ENCODE measurements at places on chromosomes 4 and X.

DNA sequence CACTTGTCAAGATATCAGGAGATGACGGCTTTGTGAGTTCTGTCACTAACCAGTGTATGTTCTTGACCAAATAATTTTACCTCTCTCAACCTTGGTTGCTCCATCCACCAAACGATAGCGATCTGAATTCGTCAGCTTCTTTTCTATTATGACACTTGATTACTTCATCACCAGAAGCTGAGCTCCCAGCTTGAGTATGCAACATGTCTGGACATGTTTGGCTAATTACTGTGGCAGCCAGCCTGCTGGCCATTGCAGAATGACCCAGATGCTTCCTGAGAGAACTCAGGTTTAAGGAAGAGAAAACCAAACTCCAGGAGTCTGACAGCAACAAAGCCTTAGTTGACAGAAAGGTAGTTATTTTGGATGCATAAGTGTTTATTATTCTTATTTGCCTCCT is 46.4 kb upstream of the PARM1 start:
- DNase-seq, result no peak

GRCh38 chr4:92198711-92199110 is 105.1 kb upstream of the GRID2 start:
- DNase-seq, result no peak

- no peak for DNase-seq
Measured at GRCh38 chr4:141713185-141713584, 76.8 kb downstream of the IL15 start.

GRCh38 chr4:117429061-117429460 is 343.7 kb upstream of the TRAM1L1 start:
- no peak for DNase-seq

- DNase-seq, result no peak
Measured at GRCh38 chrX:116628464-116628863, 165.7 kb upstream of the CT83 start.

GRCh38 chr4:73487233-73487632 is 5.7 kb downstream of the AFM start:
- no peak for DNase-seq

- no peak for DNase-seq
Measured at GRCh38 chr4:93178279-93178678, 650.3 kb upstream of the ATOH1 start.

GRCh38 chr4:56658528-56658927 is 22.6 kb downstream of the HOPX start:
- DNase-seq, result no peak

DNA sequence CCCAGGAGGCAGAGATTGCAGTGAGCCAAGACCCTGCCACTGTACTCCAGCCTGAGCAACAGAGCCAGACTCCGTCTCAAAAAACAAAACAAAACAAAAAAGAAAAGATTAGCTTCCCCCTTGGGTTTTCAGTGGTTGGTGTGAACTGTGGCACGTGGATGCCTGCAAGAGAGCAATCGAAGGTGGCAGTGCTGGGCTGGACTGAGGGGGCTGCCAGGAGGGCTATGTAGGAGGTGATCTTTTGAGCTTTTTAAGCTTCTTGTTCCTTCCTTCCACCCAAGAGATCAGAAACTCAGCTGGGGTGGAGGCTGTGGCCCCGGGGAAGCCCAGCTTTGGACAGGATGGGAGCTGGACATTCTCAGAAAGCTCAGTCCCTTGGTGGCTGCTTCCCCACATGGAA is 49.6 kb downstream of the PRPS1 start:
- DNase-seq, result no peak

GRCh38 chrX:122248681-122249080 is 935.4 kb upstream of the GRIA3 start:
- DNase-seq, result no peak

DNA sequence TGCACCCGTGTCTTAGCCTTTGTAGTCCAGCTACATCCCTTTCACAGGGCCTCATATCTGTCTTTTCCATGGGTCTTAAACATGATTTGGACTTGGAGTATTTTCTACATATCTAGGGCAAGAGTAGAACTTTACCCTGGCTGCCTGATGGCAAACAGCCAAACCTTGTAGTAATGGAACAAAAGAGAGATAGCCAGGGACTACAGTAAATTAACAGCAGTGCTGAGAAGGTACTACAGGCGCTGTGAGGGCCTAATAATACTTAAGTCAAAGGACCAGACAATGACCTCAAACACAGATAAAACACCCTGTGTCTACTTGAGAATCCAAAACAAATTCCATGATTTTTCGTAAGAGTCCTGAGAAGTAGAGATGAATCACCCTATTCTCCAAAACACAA is 111.0 kb upstream of the WDR17 start:
- DNase-seq, result no peak

- DNase-seq, result no peak
Measured at GRCh38 chr4:177380730-177381287, 61.4 kb downstream of the AGA start.

GRCh38 chrX:123959281-123960063 is 2.0 kb upstream of the STAG2 start:
- DNase-seq, result no peak

DNA sequence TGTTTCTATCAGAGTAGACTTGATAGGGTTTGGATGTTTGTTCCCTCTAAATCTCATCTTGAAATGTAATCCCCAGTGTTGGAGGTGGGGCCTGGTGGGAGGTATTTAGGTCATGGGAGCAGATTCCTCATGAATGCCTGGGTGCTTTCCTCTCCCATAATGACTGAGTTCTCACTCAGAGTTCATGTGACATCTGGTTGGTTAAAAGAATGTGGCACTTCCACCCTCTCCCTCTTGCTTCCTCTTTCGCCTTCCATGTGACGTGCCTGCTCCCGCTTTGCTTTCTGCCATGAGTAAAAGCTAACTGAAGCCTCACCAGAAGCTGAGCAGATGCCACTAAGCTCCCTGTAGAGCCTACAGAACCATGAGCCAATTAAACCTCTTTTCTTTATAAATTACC is 47.3 kb upstream of the SRPX start:
- no peak for DNase-seq

DNA sequence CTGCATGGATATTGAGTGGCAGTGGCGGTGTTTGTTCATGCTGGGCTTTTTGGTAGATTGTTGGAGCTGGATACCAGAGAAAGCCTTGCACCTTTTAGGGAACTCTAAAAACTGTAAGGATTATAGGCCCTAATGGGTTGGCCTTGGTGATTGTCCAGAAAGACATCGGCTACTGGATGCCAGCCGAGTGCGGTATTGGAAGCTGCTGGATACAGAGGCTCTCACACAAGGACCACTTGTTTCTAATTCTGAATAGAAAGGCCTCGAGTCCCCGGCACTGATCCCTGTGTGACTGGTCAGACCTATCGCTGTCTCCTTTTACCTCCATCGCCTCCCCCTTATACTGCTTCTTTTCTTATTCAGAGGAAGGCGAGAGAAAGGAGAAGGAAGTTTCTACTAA is 27.3 kb upstream of the SCOC start:
- no peak for DNase-seq

DNA sequence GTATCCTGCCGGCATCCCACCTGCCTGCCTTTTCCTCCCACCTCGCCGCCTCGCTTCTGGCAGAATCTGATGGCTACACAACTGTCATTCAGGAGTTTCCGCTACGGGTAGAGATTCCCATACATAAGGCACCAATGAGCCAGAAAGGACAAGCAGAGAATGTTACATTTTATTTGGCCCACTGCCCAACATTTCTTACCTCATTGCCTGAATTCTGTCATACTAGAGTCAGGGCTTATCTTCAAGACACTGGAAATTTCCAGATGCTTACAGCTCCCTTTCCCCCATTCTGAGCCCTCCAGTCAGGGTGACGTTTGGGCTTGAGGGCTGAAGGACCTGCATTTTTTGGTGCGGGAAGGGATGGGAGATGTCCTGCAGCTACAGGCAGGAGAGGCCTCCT is 113.0 kb downstream of the NHS start:
- DNase-seq, result no peak

GRCh38 chr4:147943159-147943638 is 211.3 kb downstream of the ARHGAP10 start:
- DNase-seq, result no peak

DNA sequence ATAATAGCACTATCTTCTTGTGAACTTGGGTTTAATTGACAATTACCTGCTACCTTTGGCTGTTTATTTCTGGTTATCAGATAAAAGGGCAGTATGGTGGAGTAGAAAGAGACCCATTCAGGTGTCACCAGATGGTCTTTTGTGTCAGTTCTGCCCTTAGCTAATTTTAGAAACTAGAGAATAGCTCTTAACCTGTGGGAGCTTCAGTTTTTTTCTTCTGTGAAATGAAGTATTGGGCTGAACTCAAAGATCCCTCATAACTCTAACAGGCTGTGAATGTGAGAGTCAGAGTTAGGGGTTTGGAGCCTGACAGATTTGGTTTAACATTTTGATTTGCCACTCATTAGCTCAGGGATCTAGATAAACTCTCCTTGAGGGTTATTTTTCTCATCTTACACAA is 335.2 kb downstream of the PPP1R2C start:
- DNase-seq, result no peak

GRCh38 chrX:39206399-39207145 is 405.3 kb downstream of the MID1IP1 start:
- DNase-seq, result no peak

- DNase-seq, result no peak
Measured at GRCh38 chrX:50081282-50081889, 119.4 kb downstream of the AKAP4 start.

DNA sequence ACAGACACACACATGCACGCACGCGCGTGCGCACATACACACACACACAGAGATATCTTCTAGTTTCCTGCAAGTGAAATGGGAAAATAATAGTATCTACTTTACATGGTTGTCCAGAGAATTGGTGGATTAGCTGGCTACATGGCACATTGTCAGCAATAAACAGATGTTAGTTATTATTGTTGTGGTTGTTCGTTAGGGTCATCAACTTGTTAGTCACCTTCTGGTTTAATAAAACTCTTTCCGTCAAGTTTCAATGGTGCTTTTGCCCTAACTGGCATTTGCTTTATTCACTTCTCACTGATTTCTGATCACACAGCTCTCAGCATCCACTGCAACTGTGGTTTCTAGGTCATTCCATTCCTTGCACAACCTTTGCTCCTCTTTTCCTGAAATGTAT is 25.4 kb upstream of the RASL11B start:
- no peak for DNase-seq

GRCh38 chr4:8048856-8049676 is 109.4 kb upstream of the AFAP1 start:
- DNase-seq, result no peak

DNA sequence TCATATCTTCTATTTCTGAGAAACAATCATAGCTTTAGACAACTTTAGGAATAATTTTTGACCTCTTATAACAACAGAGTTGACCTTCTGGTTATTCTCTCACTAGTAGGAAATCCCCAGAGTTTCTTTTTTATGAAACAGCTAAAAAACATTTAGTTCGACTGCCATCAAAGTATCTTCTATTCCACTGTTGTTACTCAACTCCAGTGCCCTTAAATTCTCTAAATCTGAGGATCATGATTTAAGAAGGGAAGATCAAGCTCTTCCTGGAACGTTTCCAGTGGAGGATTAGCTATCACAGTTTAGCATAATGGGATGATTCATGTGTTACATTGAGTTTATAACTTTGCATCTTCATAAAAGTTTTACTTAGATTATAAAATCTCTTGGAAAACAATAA is 134.9 kb upstream of the VEGFC start:
- no peak for DNase-seq

DNA sequence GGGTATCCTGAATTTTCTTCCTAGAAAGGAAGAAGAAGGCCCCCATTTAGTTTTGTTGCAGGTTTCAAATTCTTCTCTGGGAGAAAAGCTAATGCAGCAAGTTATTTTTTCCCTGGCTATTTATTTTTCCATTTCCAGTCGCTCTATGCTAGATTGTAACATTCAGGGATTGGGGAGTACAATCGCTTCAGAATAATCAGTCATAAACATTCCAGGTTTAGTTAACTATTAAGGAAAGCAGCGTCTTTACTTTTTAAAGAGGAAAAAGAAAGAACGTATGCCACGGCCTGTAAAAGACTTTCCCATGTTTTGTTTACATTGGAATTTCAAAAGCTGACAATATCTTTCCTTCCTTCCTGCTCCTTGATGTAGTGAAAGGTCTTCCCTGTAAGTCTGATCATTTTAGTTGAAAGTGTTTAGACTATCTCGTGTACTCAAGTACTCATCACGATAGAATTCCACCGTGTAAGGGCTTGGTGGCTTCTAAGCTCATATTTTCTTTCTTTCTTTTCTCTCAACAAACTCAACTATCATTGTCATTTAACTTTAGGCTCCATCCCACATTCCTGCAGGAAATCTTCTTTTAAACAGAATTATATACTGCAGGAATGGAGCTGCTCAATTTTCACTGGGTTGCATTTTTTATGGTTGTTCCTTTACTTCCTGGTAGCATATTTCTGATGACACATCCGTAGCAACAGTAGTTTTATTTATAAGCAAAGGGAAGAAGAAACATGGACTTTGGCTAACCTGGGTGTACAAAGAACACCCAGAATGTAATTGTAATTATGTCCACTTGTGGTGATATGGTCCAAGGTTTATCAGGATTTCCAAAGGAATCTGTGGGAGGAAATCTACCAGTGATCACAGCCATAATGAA is 213.1 kb upstream of the FAT1 start:
- no peak for DNase-seq

DNA sequence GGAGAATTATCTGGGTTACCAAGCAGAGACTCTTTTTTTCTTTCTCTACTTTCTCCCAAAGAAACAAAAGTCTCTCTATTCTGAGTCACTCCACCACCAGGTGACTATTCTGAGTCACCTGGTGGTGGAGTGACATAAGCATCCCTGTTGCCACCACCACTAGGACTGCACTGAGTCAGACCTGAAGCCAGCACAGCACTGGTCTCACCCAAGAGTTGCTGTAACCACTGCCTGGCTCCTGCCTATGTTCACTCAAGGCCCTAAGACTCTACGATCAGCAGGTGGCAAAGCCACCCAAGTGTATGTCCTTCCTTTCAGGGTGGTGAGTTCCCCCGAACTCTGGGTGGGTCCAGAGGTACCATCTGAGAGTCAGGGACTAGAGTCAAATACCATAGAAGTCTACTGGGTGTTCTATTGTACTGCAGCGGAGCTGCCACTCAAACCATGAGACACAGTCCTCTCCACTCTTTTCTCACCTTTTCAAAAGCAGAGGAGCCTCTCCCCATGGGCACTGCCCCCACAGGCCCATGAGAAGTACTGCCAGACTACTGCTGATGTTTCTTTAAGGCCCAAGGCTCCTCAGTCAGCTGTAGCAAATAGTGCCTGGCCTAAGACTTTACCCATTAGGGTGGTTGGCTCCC is 209.6 kb upstream of the IRS4 start:
- DNase-seq, result no peak

GRCh38 chr4:1596393-1596792 is 87.7 kb downstream of the FAM53A start:
- DNase-seq, result no peak

- DNase-seq, result no peak
Measured at GRCh38 chr4:139674875-139675550, 9.4 kb downstream of the MGST2 start.

- no peak for DNase-seq
Measured at GRCh38 chr4:60249784-60250183, 950.3 kb upstream of the ADGRL3 start.

GRCh38 chr4:23881674-23882337 is 8.0 kb downstream of the PPARGC1A start:
- no peak for DNase-seq
